CMK (cell line): ENCODE measurements at places on chromosomes 12 and 14.

DNA sequence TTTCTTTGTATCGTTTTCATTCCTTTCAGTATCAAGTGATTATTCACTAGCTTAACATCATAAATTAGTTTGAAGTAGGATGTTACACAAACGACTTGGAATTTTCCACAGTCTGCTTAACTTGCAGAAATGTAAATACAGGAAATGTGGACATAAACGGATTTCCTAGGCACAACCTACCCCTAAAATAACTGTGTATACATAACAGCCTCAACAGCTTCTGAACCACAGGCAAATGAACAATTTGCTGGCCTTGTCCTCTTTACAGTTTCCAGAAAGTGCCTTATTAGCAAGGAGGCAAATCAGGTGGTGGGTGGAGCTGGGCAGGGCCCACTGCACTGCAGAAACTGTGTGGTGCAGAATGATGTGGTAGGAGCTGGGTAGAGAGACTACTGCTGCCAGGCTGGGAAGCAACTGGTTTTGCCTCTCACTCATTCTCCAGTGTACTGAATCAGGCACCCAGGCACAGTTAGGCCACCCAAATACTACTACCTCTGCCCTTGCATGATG lies 14.1 kb downstream of the DRAM1 start:
- no peak for DNase-seq

- DNase-seq = no peak
Measured at GRCh38 chr12:51955702-51956101, 4.2 kb downstream of the ACVR1B start.

DNA sequence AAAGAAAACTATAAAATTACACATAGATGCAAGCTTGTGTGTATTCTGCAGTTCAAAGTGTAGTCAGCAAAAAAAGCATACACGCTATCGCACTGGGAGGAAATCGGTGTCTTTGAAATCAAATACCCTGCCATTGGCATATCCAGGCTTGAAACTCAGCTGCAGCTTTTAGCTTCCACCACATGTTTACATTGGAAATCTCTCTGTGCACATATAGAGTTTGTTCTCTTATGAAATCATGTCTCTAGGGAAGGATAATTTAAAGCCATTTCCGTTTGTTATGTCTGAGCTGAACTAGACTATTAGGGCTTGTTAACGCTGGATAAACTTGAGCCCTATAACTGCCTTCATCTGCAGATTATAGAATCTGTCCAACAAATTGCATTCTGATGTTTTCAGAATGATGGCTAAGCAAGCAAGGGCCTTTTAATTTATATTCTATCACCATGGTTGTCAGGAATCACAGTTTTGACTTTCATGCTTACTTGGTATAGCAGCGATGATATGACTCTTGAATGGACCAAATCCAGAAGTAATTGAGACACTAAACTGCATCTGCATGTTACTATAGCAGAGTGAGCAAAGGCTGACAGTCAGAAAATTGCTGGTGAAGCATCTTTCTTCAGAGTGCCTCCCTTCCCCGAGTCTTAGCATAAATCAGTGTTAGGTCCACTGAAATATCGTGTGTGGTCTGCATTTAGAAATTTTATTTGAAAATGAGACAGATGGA lies 442.8 kb downstream of the ZFP36L1 start:
- DNase-seq = no peak

DNA sequence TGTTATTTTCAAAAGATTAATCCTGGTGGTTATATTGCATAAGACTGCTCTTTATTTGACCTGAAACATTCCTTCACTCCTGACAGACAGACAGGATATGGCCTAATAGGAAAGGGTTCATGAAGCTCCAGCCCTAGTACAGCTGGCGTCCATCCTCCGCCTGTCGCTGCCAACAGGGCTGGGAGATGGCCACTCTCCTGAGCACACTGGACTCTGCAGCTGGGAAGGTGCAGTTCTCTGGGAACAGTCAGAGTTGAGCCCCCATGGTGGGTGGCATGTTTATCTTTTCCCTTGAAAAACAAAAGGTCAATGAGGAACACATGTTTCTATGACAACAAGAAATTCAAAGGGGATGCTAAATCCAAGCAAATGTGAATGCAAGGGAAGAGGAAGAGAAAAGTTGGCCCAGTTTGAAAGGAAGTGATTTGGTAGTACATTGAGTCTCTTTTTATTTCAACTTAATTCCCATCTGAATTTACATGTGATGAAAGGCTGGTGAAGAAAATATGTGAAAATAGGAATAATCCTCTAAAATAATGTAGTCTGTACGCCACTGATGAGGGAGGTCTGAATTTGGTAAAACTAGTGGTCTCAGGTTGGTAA lies 89.9 kb upstream of the DCN start:
- no peak for DNase-seq

DNA sequence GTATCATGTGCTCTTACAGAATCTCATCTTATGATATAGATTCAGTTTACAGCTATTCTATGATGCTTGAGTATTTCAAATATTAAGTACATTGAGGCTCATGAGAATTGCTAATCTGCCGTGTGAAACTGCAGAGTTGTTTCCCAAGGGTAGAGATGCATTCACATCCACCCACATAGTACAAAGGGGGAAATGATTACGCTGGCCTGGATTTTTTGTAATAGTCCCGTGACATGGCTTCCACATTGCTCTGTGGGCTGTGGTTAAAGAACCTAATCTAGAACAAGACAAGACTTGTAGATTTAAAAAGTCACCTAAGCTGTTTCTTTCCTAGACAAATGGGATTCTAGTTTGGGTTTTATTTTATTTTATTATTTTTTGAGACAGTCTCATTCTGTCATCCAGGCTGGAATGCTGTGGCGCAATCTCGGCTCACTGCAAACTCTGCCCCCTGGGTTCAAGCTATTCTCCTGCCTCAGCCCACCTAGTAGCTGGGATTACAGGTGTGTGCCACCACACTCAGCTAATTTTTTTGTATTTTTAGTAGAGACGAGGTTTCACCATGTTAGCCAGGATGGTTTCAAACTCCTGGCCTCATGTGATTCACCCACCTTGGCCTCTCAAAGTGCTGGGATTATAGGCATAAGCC lies 13.0 kb upstream of the RIOX1 start:
- DNase-seq = no peak

DNA sequence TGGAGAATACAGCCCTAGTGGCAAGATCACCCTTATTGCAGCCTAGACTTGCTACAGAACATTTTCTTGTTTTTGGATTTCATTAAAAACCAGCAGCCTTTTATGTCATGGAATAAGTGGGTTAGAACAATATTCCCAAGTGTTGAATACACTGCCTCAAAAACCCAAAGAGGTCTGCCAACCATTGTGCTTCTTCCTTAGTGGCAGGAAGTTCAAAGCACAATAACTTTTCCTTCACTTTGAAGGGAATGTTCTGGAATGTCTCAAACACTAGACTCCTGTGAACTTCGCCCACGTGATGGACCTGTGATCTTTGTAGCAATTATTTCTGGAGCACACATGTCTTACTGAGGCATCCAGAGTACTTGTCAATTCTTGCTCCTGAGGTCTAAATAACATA lies 8.5 kb downstream of the SLC17A8 start:
- DNase-seq = no peak

GRCh38 chr12:89825591-89826449 lies 117.2 kb upstream of the ATP2B1 start:
- DNase-seq = peak; percentile 39

GRCh38 chr12:85740186-85740585 lies 96.0 kb downstream of the RASSF9 start:
- no peak for DNase-seq

GRCh38 chr12:47415054-47415453 lies 290.8 kb downstream of the RPAP3 start:
- no peak for DNase-seq

GRCh38 chr12:51915951-51916350 lies 8.6 kb downstream of the ACVRL1 start:
- no peak for DNase-seq

- DNase-seq = no peak
Measured at GRCh38 chr12:82910246-82910893, 223.7 kb downstream of the TMTC2 start.

- no peak for DNase-seq
Measured at GRCh38 chr14:59044707-59045106, 143.8 kb upstream of the DAAM1 start.

- DNase-seq = no peak
Measured at GRCh38 chr12:121190523-121191031, 19.4 kb upstream of the P2RX4 start.

DNA sequence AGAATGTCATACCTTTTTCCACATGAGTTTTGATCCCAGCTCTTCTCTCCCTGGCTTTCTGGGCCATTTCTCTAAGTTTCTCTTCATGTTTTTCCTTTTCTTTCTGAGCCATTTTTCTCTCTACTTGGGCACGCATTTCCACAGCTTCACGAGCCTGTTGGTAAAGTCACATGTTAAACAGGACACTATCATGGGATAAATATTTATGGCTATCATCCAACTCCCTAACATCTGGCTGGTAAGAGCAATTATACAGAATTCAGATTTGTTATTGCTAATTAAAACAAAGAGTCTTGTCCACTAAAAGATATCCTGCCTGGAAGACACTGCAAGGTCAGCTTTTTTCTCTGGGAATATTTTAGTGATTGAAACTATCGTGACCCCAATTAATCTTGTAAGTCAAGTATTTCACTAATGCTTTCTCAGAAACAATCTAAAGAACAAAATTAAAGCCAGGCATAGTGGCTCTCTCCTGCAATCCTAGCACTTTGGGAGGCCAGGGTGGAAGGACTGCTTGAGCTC lies 23.1 kb downstream of the SLIRP start:
- DNase-seq = no peak

GRCh38 chr12:4203772-4204376 lies 69.7 kb upstream of the CCND2 start:
- no peak for DNase-seq

GRCh38 chr12:4567073-4567881 lies 5.3 kb downstream of the DYRK4 start:
- no peak for DNase-seq

DNA sequence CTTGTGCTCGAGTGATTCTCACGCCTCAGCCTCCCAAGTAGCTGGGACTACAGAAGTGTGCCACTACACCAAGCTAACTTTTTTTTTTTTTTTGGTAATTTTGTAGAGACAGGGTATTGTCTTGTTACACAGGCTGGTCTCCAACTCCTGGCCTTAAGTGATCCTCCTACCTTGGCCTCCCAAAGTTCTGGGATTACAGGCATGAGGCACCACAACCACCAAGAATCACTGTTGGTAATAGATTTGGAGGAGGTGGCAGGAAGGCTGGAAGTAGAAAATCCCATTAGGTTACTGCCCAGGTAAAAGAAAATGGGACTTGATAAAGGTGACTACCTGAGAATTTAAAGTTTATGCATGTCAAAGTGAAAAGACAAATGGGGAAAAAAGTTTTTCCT lies 1.4 kb upstream of the CDCA4 start:
- no peak for DNase-seq

- no peak for DNase-seq
Measured at GRCh38 chr14:103155010-103155409, 31.7 kb downstream of the TNFAIP2 start.

GRCh38 chr14:35558680-35559079 lies 24.7 kb downstream of the INSM2 start:
- DNase-seq = no peak

- DNase-seq = no peak
Measured at GRCh38 chr14:45359746-45360145, 106.7 kb upstream of the MIS18BP1 start.

DNA sequence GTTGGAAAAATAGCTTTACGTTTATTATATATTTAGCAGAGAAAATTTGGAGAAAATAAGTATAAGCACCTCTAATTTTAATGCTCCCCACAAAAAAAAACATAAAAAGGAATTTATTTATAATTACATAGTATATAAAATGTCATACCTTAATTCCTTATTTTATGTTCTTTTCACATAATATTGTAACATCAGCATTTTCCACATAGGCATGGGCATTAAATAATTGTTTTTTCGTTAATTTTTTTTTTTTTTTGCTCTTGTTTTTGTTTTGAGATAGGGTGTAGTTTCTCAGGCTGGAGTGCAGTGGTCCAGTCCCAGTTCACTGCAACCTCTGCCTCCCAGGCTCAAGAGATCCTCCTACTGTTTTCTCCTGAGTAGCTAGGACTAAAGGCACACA lies 329.8 kb upstream of the FOXG1 start:
- no peak for DNase-seq

- DNase-seq = no peak
Measured at GRCh38 chr12:27305673-27306456, 26.8 kb upstream of the BMAL2 start.

DNA sequence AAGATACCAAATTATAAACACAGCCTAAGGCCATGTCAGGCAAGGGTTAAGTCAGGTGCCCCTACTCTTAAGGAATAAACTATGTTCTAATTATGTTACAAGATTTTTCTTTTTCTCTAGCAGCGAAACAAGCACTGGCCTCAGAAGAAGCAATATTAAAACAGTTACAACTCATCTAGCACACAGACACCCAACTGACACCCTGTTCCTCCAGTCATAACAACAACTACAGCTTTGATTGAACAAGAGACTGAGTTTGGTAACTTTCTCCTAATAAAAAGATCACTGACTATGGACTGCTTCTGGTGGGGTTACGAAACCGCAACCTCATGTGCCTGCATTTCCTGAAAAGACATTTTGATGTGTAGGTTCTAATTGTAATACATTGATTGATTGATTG lies 3.3 kb upstream of the DAO start:
- no peak for DNase-seq

- DNase-seq = no peak
Measured at GRCh38 chr14:100033347-100034075, 31.7 kb upstream of the EVL start.
